ENCODE measurements at places on chromosomes 1 and 21.

GRCh38 chr1:238592621-238593020, 701.9 kb upstream of the ZP4 start:
- DNase-seq = no peak

- peak; percentile 20 for DNase-seq
These were observed 34.1 kb downstream of the ACOT7 start for GRCh38 chr1:6359216-6360116.

GRCh38 chr21:17667256-17667655, 54.6 kb upstream of the BTG3 start:
- no peak for DNase-seq

DNA sequence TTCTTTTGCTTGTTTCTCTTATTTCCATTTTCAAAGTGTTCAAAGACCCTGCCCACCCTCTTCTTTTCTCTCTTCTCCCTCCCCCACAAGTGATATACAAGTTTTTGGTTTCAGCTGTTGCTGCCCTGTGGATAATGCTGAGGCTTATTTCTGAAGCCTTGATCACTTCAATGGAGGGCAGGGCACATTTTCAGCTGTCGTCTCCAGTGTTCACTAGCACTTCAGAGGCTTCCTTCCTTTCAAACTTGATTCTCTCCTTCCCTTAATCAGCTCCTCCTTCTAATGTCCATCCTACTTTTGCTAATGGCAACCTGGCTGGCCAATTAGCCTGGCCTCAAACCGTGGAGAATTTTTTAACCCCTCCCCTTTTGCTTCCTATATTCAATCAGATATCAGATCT, 435.7 kb upstream of the RUNX1 start:
- no peak for DNase-seq

DNA sequence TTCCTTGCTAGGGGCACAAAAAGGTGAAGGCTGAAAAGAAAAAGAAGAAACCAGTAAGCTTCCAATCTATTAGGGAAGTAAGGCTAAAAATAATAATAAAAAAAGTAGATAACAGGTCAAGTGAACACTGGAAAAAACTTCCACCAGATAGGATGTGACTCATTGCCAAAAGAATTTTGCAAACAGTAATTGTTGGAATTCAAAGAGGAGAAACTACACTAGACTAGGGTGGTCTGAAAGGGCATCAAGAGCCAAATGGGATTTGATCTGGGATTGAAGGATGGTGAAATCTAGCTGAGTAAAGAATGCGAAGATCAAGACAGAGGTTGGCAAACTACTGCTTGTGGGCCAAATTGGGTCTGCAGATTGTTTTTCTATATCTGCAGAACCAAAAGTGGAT, 6.0 kb upstream of the ST6GALNAC3 start:
- peak; percentile 55 for DNase-seq

DNA sequence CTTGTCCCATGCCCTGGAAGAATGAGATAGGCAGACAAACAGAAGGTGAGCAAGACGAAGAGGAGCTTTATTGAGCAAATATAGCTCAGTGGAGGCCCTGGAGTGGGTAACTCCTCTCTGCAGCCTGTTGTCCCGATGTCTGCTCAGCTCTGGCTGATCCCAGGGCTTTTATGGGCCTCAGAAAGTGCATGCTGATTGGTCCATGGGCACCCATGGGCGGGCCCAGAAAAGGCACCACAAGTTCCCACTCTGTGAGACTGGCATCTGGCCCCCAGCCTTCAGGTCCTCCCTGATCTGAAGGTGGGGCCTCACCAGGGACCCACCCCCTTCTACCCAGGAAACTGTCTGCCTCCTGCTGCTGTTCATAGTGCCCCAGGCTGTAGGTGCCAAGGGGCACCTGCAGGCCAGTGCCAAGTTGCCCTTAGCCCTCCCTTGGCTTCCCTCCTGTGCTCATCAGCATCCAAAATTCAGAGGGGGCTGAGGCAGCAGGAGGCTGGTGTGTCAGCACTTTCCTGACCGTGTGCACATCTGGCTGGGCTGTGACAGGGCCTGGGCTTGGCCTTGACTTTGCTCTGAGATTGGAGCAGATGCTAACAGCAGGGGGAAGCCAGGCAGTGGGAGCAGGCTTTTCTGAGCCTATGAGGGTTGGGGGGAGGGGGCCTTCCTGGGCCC, 35.4 kb downstream of the ACTL8 start:
- DNase-seq = no peak

DNA sequence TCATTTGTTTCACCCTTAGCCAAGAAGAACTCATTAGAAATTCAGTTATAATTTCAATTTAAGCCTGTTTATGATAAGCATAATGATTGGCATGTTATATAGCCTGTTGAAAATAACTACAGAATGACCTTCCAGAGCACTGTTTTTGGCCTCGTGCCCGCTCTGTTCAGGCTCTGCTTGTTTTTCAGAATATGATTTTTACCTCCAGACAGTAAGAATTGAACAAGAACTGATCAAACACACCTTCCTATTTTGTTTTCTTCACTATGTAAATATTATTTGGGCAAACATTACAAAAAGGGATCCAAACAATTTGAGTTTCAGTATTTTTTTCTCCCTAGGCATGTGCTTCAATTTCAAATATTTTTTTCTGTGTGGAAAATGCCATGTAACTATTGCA, 48.1 kb upstream of the ANGPTL1 start:
- DNase-seq = no peak

GRCh38 chr21:46540087-46540710, 64.7 kb downstream of the S100B start:
- no peak for DNase-seq

GRCh38 chr1:206761159-206761768, 9.3 kb upstream of the IL19 start:
- DNase-seq = no peak

DNA sequence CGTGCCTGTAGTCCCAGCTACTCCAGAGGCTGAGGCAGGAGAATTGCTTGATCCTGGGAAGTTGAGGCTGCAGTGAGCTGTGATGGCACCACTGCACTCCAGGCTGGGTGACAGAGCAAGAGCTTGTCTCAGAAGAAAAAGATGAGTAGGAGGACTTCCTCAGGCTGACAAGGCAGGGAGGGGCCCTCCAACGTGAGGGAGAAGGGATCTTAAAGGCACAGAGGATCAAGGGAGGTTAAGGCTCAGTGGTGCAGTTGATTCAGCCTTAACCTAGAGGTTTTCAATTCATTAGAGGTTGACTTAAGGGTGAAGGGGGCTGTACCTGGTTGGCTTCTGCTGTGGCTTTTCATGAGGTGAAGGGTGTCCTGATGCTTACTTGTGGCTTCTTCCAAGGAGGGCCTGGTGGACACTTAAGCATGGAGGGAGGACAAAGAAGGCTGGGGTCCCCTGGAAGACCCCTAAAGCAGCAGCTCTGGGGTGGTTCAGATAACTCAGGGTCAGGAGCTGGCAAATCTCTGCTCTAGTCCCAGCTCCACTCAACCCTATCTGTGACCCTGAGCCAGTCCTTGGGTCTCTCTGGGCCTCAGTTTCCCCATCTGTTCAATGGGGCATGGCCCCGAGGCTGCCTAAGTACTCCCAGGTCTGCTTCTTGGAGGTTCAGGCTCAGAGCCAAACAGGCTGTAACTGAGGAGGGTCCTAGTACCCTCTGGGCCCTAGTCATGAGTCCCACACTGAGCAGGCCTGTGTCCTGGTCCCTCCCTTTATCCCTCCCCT, 6.3 kb downstream of the EXTL1 start:
- DNase-seq = no peak

DNA sequence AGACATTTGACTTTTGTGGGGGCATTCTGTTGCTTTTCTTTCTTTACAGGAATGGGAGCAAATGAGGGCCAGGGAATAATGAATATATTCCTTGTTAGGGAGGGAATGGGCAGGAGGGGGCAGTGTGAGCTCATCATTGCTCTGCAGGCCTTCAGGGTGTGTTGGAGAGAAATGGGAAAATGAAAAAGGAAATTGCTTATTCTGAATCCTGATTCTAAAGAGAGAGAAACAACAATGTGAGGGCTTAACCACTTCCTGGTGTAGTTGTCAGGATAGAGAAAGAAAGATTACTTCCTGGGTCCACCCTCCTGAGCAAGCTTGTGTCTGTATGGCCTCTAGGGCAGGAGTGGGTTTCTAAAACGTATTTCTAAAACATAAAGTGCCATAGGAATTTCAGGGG, 28.3 kb downstream of the VANGL2 start:
- peak; percentile 63 for DNase-seq

DNA sequence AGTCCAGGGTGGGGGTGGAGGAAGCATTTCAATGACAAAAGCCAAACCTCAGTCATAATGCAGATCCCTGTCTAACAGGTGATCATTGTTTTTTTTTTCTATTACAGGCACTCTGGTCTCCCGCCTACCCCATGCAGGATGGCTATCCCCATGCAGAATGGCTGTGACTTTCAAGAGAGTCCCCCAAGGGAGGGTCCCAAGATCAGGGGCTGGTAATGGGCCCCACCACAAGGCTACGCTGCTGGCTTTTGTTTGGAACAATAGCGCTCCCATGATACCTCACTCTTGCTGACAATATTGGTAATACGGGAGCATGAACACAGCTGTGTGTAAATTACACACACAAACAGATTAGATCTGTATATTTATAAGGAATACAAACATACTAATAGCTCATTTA, 119.4 kb downstream of the SLC45A1 start:
- no peak for DNase-seq

GRCh38 chr1:218525451-218526197, 180.5 kb downstream of the TGFB2 start:
- no peak for DNase-seq

- DNase-seq = no peak
These were observed 45.8 kb downstream of the SSBP3 start for GRCh38 chr1:54360165-54361005.

- no peak for DNase-seq
These were observed 37.7 kb downstream of the COQ8A start for GRCh38 chr1:226977643-226978431.

DNA sequence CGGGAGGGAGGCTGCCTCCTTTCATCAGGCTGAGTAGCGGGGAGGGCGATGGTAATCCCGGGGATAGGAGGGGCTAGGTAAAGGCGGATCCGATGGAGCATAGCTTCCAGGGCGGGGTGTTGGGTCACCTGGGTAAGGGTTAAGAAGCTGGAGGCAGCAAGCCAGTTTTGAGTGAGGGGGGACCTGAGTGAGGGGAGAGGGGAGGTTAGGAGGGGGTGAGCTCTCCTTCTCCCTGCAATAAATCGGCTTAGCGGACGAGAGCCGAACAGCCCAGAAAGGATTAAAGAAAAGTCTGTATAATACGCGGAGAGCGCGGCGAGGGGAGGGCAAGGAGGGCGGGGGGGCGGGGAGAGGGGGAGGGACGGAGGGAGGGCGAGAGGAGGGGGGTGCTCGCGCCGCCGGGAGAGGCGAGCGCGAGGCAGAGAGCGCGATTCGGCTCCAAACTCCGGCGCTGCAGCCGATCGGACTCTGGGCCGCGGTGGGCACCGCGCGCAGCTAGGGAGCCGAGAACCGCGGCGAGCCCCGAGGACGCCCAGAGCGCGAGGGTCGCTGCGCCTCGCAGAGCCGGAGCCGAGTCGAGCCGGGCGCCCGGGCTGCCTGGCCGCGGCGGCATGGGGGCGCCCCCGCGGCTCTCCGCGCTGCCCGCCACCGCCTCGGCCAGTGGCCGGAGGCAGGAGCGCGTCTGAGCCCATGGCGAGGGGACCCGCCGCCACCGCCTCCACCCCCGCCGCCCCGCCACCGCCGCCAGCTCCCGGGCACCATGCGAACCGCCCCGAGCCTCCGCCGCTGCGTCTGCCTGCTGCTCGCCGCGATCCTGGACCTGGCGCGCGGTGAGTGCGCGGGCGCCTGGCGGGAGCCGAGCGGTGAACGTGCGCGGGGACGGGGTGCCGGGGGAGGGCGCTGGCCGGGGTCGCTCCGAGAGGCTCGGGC, at the start of gene IGSF21:
IGSF21 (plus strand) TSS at position 430 of the 930 bp plus-strand sequence; CDS start at position 761, 331 bp downstream.
- DNase-seq = no peak

DNA sequence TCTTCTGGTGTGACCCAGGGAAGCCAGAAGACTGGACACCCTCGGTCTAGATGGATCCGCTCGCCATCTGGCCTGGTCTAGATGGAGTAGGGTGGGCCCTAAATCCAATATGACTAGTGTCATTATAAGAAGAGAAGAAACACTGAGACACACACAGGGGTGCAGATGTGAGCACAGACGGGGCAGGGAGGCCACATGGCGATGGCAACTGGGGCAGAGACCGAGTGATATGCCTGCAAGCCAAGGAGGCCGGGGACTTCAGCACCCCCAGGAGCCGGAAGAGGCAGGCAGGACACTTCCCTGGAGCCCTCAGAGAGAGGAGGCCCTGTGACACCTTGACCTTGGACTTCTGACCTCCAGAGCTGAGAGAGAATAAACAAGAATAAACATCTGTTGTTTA, 5.6 kb upstream of the TFF3 start:
- DNase-seq = no peak

DNA sequence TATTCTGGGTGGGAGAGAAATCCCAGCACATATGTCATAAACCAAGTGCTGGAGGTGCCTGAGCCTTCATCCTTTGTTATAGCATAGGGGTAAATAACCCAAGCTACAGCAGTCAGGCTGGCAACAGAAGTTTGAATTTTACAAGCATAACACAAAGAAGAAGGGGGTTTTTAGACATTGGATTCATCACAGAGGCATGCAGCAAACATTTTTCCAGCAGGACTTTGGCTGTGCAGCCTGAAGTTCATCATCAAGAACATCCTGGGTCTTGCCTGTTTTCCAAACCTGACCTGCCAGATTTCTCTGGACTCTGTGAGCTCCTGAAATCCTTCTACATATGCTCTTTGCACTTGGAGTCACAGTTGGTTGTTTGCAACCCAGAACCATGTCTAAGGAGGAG, 16.2 kb downstream of the PTGER3 start:
- peak; percentile 62 for DNase-seq

DNA sequence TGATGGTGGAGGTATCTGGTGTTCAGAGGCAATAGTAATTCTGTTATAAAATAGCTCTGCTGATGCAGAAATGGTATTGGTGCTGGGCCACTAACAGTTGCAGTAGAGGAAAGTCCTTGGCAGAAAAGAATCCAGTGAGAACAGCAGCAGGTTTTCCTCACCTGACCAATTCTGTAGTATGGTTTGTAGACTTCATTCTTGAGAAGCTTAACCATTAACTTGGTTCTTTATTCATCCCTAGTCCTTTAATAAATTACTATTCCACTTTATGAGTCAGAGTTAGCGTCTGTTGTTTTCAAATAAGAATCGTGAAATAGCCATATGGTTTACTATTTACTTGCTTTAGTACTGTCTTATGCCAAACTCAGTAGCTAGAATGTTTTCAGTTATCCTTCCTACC, 128.5 kb upstream of the SERTAD4 start:
- no peak for DNase-seq

GRCh38 chr1:231972111-231972445, 345.5 kb downstream of the DISC1 start:
- no peak for DNase-seq

- DNase-seq = no peak
These were observed 20.4 kb downstream of the MAP7D1 start for GRCh38 chr1:36176106-36176949.

DNA sequence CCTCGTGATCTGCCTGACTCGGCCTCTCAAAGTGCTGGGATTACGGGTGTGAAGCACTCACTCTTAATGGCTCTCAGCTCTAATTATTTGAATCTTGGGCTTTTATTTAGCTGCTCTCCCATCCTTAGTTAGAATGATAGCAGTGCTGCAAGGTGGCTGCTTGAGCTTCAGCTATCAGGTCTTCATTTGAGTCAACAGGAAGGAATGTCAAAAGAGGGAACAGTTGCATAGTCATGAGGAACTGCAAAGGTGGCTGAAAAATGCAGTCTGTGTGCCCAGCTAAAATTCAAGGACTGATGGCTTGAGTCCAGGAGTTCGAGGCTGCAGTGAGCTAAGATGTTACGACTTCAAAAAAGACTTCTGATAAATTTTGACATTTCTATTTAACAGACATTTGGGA, 55.6 kb downstream of the UCK2 start:
- no peak for DNase-seq

GRCh38 chr1:24707687-24708086, 37.6 kb upstream of the CLIC4 start:
- DNase-seq = peak; percentile 54

- no peak for DNase-seq
These were observed 532.5 kb upstream of the ADGRL4 start for GRCh38 chr1:79539001-79539400.
